Activated effector memory CD4-positive, alpha-beta T cell treated with Interleukin-2 at 50 U/mL for 16 hours (primary cell): ENCODE measurements at places on chromosomes 5 and 9.

DNA sequence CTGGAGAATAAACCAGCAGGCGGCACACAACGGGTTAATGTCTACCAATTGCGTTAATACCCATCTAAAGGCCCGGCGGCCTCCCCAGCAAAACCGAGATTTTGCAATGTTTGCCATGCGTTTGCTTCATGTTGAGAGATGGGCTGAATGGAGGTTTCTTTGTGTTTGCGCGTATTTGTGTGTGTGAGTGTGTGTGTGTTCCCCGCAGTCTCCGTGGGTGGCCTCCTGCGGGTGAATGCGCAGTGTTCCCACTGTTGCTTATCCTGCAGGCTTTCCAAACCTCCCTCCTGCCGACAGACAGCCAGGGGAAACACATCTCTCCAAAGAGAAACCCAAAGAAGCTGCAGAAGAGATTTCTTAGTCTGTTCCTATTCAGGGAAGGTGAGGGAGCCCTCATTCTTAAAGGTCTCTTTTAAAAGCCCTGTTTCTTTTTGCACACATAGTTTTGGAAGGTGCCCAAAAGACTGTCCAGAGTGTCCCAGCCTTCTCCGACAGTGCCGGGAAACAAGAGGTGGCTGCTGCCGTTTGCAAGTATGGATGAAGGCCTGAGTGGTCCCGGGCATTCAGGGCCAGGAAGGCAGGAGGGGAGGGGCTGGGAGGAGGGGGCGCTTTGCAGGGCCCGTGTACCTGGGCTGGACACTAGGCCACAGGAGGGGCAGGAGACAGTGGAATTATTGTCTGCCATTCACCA lies 103.8 kb upstream of the ERCC6L2 start:
- DNase-seq: no peak

DNA sequence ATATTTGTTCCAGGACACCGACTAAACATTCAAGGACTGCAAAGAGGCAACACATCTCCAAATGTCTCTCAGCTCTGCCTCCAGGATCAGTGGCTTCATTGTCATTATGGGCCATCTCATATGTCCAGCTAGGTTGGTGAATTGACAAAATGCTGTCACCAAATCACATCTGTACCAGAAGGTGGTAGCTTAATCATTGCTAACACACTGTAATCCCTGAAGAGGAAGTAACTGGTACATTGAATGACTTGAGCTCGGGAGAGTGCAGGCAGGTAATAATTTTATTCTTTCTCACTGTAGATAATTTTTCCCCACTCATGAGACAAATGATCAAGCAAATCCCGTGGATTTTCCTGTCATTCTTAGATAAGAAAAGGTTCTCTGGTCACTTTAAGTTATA lies 169.8 kb downstream of the SEMA6A start:
- no peak for DNase-seq

- no peak for DNase-seq
Observed at GRCh38 chr5:13746026-13746425, 198.5 kb downstream of the DNAH5 start.

DNA sequence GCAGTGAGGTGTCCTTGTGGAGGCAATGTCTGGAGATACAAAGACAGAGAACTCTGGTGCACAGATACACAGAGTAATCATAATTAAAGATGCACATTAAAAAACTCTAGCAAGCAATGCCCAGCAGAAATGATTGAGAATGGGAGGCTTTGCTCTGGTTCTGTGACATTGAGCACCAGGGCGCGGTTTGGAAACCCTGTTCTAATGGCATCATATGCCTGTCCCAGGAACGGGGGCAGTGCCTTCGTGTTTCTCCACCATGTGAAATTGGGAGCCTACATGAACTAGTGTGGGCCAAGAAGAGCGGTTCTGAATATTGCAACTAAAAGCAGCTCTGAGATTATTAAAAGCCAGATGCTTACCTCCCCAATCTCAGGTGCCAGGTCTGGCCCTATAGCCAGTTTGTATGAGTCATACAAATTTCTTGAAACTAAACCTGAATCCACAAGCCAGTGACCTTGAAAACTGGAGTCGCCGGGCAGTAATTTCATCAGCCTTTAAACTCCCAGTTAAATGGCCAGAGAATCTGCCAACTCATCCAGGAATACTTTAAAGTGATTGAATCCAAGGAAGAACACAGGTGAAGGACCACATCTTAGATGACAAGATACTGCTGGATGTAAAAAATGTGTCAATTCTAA lies 22.2 kb upstream of the CTSL start:
- DNase-seq: no peak

- no peak for DNase-seq
Observed at GRCh38 chr5:160488394-160489325, 67.0 kb downstream of the PTTG1 start.

DNA sequence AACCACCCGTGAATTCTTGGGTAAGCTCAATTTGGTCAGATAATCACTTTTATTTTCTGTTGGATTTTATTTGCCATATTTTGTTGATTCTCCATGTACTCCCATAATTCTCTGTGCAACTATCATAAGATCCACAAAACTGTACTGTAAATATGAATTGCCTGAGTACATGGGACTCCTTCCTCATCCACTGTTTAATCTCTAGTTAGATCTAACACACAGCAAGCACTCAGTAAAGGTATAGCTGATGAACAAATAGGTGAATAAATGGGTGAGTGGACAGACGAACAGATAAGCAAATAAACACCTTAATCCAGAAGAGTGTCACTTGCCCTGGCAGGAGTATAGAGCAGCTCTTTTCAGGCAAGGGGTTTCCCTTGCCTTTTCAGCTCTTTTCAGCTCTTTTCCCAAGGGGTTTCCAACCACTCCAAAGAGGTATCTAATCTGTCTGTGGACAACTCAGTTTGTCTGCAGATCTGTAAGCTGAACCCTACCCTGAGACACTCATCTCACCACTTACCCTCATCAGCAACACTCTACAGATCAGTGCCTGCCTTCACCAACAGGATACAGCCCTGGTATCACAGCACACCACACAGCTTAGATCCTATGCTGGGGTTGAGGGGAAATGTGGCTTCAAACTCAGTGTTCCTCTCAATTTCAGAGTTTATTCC lies 51.2 kb downstream of the SIL1 start:
- no peak for DNase-seq

DNA sequence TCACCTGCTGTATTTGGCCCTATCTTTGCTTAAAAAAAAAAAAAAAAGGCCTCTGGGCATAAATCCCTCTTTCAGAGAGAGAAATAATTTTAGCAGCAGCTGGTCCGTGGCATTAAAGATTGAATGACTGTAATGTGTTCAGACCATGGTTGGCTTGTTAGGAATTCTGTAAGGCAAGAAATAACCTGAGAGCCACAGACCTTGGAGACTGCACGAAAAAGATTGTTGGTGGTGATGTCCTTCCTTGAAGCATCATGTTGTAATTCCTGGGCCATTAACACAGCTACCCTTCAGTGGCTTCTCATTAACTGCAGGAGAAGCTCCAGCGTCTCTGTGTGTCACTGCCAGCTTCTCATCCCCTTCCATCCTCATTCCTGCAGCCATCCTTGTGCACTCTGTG lies 79.0 kb downstream of the SGCD start:
- DNase-seq: no peak

- DNase-seq: no peak
Observed at GRCh38 chr5:139091439-139092156, 106.6 kb downstream of the SIL1 start.

DNA sequence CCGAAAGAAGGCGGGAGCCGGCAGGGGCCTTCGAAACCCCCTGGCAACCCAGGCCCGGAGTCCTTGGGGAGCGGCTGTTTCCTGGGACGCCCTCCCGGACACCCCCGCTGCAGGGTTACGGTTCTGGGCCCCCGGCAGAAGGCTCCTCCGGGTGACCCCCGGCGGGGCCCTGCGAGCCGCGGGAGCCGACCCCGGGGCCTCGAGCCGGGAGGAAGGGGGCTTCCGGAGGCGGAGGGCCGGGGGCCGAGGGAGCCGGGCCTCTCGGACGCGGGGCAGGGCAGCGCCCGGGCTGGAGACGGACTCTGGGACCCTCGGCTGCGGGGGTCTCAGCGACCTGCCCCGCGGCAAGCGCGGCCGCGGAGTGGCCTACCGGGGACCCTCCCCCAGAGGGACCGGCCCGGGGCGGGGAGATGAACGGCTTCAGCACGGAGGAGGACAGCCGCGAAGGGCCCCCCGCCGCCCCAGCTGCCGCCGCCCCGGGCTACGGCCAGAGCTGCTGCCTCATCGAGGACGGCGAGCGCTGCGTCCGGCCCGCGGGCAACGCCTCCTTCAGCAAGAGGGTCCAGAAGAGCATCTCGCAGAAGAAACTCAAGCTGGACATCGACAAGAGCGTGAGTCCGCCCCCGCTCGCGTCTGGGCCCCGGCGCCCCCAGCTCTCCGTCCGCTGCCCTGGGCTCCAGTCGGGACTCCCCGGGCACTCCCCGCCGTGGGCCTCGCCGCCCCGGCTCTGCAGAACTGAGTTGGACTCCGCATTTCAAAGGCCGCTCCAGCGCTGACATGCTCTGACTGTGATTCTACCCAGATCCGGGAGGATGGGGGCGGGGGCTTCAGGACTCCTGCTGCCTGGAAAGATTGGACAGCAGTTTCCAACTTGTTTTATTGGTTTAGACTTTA lies 645 bp downstream of the SAP30L start:
- DNase-seq: peak; percentile 23

GRCh38 chr9:21661626-21662025 lies 140.8 kb upstream of the MTAP start:
- DNase-seq: no peak

DNA sequence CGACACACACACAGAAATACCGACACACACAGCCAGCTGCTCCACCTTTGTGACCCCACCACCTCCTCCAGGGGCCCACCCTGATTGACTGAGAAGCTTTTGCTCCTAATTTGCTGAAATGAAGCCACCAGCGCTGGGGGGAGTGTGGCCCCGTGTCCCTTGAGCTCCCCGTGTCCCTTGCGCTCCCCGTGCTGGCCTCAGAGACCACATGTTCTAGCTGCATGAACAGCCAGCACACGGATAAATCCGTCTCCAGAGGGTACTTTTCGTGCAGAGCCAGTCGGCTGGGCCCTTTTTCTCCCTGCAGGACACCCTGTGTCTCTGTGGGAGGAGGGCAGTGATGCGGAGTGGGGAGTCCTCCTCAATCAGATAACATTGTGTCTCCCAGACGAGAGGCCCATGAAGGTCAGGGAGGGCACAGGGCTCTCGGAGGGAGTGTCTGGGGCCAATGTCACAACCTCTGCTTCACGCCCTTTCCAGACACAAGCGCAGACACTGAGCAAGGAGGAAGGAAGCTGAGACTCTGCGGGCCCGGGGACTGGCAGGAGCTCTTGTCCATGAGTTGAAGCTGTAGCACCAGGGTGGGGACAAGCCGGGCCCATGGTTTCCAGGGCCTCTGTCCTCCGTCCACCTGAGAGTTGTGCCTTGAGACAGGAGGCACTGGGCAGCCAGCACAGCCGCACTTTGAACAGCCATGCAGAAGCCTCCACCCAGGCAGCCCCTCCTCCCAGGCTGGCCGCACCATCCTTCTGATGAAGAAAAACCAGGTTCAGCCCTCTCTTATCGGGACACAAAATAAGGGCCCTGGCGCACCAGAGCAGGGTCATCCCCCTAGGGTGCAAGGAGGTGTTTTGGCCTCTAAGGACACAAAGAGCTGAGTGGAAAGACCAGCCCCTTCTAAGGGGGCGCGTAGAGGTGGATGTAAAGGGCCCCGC lies 36.4 kb upstream of the SLC6A19 start:
- DNase-seq: no peak
